ENCODE measurements at places on chromosomes 5 and 9. TPM values are rescaled to one million over a fixed set of nuclear protein-coding genes. Genes with fewer than 3 reads are reported as not detected.

KCNV2 gene
- not detected for total RNA-seq

DNA sequence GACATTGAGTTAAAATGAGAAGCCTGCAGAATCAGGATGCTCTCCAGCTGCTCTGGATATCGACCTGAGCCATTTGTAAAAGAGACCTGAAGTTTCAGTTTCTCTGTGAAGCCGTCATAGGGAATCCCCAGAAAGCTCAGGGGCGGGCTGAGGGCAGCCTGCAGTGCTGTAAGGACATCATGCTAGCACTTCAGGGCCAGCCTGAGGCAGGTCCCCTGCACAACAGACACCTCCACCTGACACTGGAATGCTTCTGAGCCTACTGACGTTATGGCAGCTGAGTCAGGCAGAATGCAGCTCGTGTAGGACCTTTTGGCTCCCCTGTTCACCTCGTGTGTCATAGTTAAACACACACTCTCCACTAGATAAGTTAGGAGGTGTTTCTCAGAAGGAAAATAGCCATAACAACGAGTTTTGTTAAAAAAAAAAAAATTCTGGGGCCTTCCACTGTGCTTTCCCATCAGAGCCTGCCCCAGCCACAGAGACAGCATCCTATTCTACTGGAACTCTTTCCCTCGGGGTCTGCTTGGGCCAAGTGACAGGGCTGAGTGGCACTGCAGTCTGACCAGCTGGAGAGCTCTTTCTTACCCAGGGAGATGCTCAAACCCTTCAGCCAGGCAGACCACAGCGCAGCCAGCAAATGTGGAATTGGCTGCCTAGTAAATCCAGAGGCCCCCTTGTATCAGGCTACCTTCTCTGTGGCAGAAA is 354.9 kb downstream of the DIRAS2 start:
- no peak for DNase-seq

PCDHAC2 gene
- 9.9 TPM for total RNA-seq

DNA sequence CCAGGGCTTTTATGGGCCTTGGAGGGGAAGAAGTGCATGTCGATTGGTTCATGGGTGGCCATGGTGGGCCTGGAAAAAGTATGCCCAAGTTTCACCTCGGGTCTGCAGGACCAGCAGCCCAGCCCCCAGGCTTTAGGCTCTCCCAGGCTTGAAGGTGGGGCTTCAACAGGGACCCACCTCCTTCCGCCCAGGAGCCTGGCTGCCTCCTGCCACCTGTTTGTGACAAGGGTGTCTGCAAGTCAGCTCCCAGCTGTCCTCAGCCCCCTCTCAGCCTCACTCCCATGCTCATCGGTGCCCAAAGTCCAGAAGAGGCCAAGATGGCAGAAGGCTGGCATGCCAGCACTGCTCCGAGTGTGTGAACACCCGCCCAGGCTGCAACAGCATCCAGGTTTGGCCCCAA is 1063.2 kb upstream of the ACO1 start:
- DNase-seq: no peak

- no peak for DNase-seq
Observed at GRCh38 chr5:76893294-76893693, 43.5 kb downstream of the S100Z start.

IFNA2 gene
- total RNA-seq: not detected

DDX4 gene
- total RNA-seq: not detected

GRCh38 chr9:133821601-133822429 is 83.7 kb upstream of the SARDH start:
- DNase-seq: no peak

DNA sequence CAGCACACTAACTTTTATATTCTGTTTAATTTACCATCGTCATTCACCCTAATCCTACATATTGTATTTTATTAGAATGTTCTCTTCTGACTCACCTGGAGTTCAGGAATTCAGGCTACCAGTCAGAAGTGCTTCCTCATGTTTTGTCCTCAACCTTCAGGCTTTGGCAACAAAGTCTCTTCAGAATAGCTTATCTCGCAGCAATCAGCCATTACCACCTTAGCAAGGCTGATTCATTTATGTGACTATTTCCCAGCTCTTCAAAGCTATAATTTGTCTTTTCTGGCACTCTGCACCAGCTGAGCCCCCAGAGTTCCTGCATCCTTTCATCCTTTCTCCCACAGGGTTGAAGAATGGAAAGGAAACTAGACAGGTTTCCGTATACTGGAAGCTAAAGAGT is 365.5 kb upstream of the CDH18 start:
- no peak for DNase-seq

GRCh38 chr9:95498641-95499040 is 18.1 kb downstream of the PTCH1 start:
- DNase-seq: no peak

KCNT1 gene
- total RNA-seq: 0.55 TPM

- DNase-seq: no peak
Observed at GRCh38 chr9:4280605-4281004, 19.3 kb downstream of the GLIS3 start.

DNA sequence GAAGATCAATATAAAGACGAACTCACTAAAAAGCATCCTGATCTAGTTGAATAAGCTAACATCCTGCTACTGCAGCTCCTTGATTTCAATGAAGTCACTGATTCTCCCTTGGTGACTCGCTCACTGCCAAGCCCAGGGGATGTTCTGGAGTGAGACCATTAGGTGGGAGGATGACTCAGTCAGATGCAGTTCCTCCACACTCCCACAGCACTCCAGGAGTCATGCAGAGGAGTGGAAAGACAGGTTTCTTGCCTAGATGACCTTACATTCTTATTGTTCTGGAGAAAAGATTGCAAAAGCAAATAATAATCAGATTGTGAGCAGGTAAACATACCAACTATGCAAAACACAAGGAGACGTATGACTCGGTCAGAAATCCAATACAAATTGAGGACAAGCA is 15.3 kb downstream of the GCNT4 start:
- no peak for DNase-seq

DNA sequence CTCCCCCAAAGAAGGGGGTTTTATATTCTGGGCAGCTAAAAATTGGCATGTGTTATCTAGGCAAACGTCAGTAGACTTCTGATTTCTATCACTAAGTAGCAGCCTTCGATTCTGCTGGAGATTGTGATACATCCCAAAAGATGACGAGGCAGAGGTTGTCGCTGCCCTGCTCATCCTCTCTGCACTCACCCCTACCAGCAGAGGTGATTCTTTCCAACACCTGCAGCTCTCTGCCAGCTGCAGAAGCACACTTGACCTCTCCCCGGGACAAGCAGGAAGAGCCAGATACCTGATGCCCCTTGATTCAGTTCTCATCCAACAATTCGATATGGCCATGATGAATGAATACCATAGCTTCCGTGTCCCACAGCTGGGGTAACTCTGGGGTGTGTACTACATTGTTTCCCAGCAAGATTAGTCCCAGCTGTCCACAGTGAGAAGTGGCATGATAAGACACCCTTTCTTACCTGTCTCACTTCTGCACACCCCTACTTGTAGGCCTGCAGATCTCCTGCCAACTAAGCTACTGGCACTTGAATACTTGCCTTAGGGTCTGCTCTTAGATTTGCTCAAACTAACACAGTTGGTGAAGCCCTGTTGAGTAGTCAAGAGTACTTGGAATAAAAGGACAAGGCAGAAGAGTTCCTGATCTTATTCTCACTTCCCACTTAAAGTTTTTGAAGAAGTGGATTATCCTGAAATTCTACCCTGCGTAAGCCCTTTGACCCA is 37.6 kb upstream of the SMAD5 start:
- DNase-seq: no peak

- no peak for DNase-seq
Observed at GRCh38 chr9:79501546-79501945, 70.2 kb upstream of the TLE4 start.

DNA sequence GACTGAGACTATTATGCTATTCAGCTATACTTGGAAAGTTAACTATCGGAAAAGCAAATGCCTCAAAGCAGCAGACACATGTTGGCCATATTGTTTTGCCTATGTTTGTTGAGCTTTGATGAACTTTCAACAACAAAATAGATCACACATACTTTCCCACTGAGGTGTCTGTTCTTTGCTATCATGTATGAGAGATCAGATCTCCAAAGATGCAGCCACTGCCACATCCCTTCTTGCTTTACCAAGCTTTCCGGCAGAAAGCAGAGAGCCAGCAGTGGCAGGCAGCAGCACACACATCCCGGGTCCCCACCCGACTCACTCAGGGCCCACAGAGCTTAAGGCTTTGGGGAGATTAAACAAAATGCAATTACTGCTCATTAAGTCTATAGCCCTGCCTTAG is 18.8 kb downstream of the ZBTB5 start:
- no peak for DNase-seq

SV2C gene
- total RNA-seq: 0.52 TPM

Measured in left lung (tissue), 14 donors.